ENCODE measurements at places on chromosomes 7 and 10. TPM values are rescaled to one million over a fixed set of nuclear protein-coding genes. Genes with fewer than 3 reads are reported as not detected.

Gene VGF
- not detected for total RNA-seq

- no peaks in the 10 kb centered on the region for H3K36me3 ChIP-seq
- peaks cover 28% of the 10 kb centered on the region for H3K27me3 ChIP-seq
- DNase-seq: peak; percentile 62
- H3K4me1 ChIP-seq: peaks cover 2% of the 10 kb centered on the region
- no peak overlapping the region for H3K4me3 ChIP-seq
Observed at GRCh38 chr10:70461397-70462348, 16.9 kb upstream of the PALD1 start.

GRCh38 chr10:48358162-48358561, 51.7 kb downstream of the MAPK8 start:
- H3K27me3 ChIP-seq: no peaks in the 10 kb centered on the region
- H3K36me3 ChIP-seq: peaks cover 6% of the 10 kb centered on the region
- H3K4me1 ChIP-seq: peaks cover 16% of the 10 kb centered on the region
- H3K27ac ChIP-seq: no peak overlapping the region
- DNase-seq: no peak
- no peak overlapping the region for H3K4me3 ChIP-seq

- no peaks in the 10 kb centered on the region for H3K27me3 ChIP-seq
- no peaks in the 10 kb centered on the region for H3K36me3 ChIP-seq
- H3K4me3 ChIP-seq: no peak overlapping the region
- H3K27ac ChIP-seq: no peak overlapping the region
- no peak for DNase-seq
Observed at GRCh38 chr10:83636826-83637225, 502.5 kb upstream of the GHITM start.

DNA sequence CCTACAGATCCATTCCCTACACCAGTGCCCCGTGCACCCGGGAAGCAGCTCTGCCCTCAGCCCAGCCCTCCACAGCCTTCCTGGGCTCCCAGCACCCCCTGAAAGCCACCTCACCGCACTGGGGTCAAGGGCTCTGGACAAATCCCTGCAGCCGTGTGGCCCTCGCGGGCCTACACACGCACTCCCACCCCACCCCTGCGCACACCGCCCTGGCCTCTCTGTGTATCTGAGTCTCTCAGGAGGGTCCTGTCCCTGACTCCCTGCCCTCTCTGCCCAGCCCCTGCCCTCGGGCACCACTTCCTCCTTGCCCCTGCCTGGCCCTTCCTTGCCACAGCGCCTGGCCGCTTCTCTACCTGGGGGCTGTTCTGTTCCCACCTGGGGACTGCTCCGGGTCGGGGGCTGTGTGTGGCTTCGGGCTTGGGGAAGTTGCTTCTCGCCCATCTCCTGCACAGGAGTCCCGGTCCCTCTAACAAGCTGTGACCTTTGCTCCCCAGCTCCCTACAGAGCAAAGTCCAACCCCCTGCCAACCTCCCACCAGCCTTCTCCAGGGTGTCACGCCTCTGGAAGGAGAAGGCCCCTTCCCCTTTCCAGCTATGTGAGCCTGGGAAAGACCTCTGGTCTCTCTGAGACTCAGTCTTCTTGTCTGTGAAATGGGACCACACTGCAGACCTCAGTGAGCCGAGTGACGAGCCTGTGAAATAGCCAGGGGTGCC, 1.5 kb downstream of the TMEM184A start:
- no peak overlapping the region for H3K27ac ChIP-seq
- no peaks in the 10 kb centered on the region for H3K4me1 ChIP-seq
- H3K27me3 ChIP-seq: no peaks in the 10 kb centered on the region
- DNase-seq: no peak
- no peak overlapping the region for H3K4me3 ChIP-seq

Gene TMEM196
- not detected for total RNA-seq

GRCh38 chr7:34081935-34082334, 176.6 kb downstream of the BMPER start:
- no peaks in the 10 kb centered on the region for H3K27me3 ChIP-seq
- no peak overlapping the region for H3K27ac ChIP-seq
- H3K36me3 ChIP-seq: no peaks in the 10 kb centered on the region
- no peak for DNase-seq
- H3K4me3 ChIP-seq: no peak overlapping the region
- no peaks in the 10 kb centered on the region for H3K4me1 ChIP-seq

Measured in activated CD4-positive, alpha-beta memory T cell treated with anti-CD3 and anti-CD28 coated beads for 36 hours (primary cell).